ENCODE measurements at places on chromosomes 7 and 10.

GRCh38 chr7:7686811-7687508, 31.4 kb downstream of the RPA3 start:
- DNase-seq: no peak

DNA sequence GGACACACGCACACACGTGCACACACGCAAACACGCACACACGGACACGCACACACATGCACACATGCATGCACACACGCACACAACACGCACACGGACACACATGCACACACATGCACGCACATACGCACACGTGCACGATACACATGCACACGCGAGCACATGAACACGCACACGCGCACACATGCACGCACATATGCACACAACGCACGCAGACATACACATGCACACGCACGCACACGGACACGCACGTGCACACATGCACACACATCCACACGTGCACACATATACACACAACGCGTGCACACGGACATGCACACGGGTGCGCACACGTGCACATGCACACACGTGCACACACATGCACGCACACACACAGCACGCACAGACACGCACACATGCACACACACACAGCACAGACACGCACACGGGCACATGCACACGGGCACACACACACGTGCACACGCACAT, 17.3 kb upstream of the GPER1 start:
- DNase-seq: no peak

- DNase-seq: no peak
Observed at GRCh38 chr7:45595809-45596664, 21.9 kb downstream of the ADCY1 start.

- DNase-seq: no peak
Observed at GRCh38 chr10:10193848-10194247, 823.8 kb upstream of the CELF2 start.

DNA sequence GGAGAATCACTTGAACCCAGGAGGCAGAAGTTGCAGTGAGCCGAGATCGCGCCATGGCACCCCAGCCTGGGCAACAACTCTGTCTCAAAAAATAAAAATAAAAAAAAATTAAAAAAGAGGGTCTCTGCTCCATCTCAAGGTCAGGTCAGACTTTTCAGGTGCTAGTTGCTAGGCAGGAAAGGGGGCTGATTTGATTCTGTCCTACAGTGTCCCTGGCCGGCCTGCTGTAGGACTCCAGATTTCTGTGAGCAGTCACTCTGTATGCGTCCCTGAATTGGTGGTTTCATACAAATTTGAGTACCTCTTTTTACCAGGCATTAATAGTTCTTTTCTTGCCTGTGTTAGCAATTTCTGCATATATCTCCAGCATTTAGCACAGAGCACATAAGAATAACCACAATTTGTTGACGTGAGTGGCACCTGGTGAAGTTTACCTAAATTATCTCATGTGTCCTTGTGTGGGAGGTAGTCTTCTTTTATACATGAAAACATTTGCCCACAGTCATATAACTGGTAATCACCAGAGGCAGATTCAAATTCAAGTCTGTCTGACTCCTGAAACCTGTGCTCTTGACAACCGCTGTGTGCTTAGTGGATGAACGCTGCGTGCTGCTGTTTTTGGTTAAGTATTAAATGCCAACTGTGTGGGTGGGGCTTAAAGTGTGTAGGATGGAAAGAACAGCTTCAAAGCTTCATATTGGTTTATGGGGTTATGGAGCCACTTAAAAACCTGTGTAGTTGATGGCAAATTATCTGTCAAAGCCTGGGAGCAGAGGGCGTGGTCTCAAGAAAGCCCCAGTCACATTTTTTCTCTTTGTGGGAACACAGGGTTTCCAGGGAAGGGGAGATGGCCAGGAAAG, 3.2 kb upstream of the ZNF775 start:
- DNase-seq: no peak

- no peak for DNase-seq
Observed at GRCh38 chr7:87473986-87474385, 1.5 kb downstream of the ABCB4 start.

GRCh38 chr7:24058953-24059352, 225.0 kb upstream of the NPY start:
- no peak for DNase-seq

GRCh38 chr7:120996333-120996987, 7.9 kb downstream of the CPED1 start:
- DNase-seq: no peak

DNA sequence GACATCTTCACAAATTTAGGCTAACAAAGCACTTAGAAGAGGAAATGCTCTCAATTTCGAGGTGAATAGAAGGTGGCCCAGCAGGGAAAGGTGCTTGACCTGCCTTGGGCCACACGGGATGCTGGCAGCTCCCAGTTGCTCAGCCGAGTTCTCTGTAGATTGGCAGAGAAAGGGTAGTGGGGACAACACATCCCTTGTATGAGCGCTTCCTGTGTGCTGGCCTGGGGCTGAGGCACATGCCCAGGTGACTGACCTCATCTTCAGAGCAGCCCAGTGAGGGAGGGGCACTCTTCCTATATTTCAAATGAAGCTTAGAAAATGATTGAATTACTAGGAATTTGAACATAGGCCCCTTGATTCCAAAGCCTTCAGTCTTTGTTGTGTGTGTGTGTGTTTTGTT, 20.2 kb downstream of the BAG3 start:
- no peak for DNase-seq

GRCh38 chr10:31739711-31740110, 188.9 kb downstream of the ARHGAP12 start:
- DNase-seq: no peak

Data from effector memory CD4-positive, alpha-beta T cell (primary cell).